ENCODE measurements at places on chromosomes 5 and 9. TPM values are rescaled to one million over a fixed set of nuclear protein-coding genes. Genes with fewer than 3 reads are reported as not detected.
A peak's percentile ranks its signal among the peaks of the same experiment; 100 is the strongest.

DNA sequence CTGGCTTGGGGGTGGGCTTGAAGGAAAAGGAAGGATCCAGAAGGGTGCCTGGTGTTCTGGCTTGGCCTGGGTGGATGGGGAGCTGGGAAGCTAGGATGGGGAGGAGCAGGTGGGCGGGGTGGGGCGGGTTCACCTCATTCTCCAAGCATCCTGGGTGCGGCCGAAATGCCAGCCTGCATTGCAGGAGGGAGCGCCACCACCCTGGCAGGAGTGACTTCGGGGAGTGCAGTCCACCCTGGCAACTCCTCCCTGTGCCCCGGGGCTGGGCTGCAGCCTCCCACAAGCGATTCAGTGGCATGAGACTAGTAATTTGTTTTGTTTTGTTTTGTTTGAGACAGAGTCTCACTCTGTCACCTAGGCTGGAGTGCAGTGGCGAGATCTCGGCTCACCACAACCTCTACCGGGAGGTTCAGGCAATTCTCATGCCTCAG is 5.5 kb downstream of the TTC16 start:
- DNase-seq = no peak

DNA sequence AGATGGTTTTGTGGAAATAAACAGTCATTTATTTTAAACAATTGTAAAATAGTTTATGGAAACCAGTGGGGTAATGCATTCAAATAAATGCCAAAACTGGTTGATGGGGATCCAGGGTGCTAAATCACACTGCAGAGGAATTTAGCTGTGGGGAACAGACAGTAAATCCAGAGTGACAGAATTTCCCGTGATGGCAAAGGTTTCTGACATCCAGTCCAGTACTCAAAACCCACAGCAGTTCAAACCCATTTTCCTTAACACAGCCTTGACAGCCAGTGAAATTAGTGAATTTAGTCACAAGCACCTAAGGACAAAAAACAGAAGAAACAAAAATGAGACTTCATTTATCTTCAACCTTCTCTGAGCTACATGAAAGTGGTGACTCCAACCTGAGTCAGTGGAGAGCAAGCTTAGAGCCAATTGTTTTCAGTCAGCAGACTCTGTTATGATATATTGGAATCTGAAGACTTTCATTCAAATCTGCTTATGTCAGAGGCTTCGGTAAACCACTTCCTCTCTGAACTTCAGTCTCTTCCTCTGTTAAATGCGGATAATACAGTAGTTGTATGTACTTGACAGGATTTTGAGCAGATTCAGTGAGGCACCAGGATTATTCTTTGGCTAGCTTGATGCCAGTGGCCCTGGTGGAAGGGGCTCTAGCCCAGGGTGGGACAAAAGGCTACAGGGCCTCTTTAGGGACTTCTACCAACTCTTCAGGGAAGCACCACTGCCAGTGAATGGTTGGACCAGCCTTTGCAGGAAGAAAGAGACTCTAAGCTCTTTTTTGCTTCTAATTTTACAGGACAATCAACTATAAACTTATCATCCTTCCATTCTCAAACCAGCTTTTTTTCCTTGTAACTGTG is 185.3 kb downstream of the MAPKAP1 start:
- no peak for DNase-seq

TPPP gene
- total RNA-seq = 34.5 TPM

GRCh38 chr9:13787234-13787833 is 507.8 kb upstream of the MPDZ start:
- no peak for DNase-seq

PCDHA8 gene
- not detected for total RNA-seq

- peak; percentile 79 for DNase-seq
These were observed 3.5 kb downstream of the RALGDS start for GRCh38 chr9:133117271-133118178.
